Stimulated activated CD4-positive, alpha-beta T cell treated with anti-CD3 and anti-CD28 coated beads, Interleukin-2, amount 100 ng/mL, for 4 hours (primary cell): ENCODE measurements at places on chromosomes 16 and 17.

DNA sequence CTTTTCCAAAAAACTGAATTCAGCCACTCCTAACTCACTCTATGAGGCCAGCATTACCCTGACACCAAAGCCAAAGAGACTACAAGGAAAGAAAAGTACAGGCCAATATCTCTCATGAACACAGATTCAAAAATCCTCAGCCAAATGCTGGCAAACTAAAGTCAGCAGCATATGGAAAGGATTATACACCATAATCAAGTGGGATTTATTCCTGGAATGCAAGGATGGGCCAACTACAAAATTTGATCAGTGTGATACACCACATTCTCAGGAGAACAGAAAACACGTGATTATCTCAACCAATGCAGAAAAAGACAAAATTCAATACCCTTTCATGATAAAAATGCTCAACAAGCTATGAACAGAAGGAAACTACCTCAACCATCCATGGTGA lies 7.7 kb upstream of the AATK start:
- no peak for DNase-seq

- DNase-seq: no peak
Measured at GRCh38 chr16:67419931-67420330, 3.7 kb upstream of the ZDHHC1 start.

DNA sequence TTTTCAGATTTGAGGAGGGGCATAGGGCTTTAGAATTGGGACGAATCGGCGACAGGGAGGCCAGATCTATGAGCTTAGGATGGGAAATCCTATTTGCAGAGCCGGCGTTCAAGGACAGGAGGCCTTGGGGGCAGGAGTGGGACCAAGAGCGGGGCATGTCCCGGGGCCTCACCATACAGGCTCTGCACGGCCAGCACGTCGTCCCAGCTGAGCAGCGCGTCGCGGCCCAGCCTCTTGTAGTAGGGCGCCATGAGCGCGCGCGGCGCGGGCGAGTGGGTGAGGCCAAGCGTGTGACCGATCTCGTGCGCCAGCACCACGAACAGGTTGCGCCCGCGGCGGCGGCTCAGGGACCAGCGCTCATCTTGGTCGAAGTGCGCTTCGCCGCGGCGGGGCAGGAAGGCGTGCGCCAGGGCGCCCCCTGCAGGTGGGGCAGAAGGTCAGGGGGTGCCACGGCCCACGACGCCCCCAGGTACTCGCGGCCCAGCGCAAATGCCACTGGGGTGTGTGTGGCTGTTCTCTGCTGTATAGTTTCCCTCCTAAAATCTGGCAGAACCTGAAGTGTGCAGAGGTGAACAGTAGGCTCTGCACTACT lies 9.3 kb downstream of the C17orf50 start:
- DNase-seq: no peak

DNA sequence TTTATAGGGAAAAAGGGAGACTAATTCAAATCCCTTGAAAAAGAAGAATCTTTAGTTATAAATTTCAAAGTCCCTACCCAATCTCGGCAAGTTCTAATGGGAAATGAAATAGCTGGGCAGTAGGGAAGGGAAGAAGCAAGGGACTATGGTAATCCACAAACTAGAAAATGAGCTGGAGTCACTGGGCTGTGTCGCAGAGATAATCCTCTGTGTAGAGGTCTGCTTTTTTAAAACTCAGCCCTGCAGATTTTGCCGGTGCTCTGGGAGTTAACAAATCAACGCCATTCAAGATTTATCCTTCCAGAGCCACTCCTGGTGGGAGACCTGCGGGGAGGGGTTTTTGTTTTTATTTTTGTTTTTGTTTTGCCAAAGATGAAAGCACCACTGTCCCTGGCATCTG lies 20.8 kb downstream of the SNX11 start:
- no peak for DNase-seq

DNA sequence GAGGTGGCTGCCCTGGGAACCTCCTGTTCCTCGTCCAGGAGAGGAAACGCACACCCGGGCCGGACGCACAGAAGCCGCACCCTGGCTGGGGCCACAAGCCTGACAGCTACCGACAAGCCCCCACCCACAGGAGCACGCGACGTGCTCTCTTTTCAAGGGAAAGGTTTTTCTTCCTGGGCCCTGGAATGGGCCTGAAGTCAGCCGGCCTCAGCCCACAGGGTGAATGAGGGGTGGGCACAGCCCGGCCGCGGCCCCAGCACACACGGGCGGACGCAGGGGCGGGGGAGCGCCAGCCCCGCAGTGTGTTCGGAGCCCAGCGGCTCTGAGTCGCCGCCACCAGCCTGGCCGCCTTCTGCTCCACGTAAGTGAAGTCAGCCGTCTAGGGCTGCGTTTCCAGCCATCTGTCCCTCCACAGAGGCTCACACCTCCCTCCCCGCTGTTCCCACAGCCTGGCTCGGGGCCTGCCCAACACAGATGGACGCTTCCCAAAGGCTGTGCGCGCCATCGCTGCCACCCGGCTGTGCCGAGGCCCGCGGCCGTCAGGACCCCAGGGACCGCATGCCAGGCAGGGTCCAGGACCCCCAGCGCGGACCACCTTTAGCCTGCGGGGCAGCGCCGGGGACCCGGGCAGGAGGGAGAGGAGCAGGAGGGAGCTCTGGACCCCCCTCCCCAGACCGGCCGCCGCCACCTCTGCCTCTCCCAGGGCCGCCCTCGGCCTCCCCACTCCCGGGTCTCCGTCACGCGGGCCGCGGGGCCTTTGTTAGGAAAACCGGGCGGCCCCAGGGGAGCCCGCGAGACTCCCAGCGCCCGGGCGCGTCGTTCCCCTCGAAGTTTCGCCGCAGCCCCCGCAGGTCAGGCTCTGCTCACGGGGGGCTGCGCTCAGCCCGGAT lies 36.8 kb downstream of the CBFA2T3 start:
- no peak for DNase-seq

DNA sequence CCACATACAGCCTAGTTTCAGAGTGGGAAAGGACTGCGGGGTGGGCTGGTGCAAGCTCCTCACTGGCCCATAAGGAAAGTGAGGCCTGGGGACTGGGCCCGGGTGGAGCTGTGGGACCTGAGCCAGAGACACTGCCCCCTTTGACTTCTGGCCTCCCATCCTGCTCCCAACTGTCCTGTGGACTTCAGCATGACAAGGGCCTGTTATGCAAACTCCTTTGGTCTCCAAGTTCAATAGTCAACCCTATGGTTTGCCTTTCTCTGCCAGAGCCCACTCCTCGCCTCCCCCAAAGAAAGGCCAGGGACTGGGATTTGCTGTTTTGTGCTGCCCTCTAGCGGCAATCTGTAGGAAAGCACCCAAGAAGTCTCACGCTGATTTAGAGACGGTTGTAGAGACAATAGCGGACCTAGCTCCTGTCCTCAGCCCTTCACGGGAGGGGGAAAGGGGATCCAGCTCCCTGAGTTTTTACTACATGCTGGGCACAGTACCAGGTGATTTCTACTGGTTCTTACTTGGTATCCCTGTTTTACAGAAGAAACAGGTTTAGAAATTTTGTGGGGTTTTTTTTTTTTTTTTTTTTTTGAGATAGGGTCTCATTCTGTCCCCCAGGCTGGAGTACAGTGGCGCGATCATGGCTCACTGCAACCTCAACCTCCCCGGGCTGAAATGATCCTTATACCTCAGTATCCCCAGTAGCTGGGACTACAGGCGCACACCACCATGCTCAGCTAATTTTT lies 1.2 kb upstream of the TLCD3B start:
- peak; percentile 32 for DNase-seq
